ENCODE measurements at places on chromosomes 7 and 10.

DNA sequence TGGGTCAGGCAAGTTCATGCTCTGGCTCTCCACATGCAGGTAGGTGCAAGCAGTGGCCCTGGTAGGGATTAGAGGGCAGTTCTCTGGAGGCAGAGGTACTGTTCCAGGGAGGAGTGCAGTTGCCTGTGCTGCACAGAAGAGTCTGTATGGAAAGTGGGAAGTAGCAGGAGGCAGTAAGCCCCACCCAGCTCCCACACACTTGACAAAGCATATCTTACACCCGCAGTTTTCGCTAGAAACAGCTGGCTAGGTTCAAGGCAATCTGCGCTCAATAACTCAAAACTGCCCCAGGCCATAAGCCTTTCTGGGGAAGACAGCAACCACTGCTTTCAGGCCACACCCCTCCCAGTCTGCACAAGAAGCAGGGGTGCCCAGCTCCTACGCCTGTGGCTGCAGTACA is 33.1 kb upstream of the ARMC3 start:
- DNase-seq, result no peak

DNA sequence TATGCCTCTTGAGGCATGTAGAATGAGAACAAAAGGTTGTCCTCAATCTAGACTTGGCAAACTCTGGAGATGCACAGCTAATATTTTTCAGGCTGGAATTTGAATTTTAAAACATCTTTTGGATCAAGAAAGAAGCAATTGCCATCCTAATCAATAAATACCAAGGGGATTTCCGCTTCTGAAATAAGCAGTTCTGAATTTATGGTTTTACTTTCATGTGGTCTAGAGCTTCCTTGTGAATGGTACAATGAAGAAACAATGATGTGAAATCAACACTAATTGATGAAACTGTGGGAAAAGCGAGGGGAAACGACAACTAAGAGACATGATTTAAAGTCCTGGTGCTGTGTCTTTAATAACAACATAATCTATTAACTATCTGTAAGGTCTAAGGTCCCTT is 1202.7 kb downstream of the SORCS3 start:
- DNase-seq, result no peak

DNA sequence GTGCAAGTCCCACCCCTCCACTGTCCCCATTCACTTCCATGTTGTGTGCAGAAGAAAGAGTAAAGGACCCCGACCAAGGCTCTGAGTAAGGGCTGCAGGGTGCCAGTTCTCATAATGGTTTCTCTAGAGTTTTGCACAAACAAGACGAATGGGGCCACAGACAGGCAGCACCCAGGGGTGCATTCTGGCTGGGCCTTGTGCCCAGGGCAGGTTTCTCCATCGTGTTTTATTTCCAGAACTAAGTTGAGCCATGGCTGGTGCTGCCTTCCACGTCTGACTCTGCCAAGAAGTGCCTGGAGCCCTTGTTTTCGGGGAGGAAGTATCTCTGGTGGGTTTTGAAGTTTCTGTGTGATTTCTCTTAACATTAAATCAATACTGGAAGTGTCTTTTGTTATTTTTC is 95.0 kb upstream of the SDK1 start:
- no peak for DNase-seq

DNA sequence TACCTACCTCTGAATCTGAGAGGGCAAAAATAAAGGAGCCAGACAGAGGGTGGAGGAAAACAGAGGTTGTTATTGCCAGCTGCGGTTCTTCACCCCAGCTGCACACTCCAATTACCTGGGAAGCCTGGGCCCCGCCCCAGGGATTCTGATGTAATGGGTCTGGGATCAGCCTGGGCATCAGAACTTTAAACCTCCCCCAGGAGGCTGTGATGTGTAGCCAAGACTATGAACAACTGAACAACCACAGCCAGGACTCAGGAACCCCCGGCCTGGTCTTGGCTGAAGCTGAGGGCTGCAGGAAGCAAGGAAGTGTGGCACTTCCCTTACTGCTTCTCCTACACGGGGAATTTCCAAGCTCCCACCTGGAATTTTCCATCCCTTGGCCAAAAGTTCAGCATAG is 89.3 kb downstream of the HIP1 start:
- DNase-seq, result no peak

GRCh38 chr10:69866246-69866687 is 64.6 kb downstream of the COL13A1 start:
- DNase-seq, result no peak

GRCh38 chr10:10777723-10778122 is 239.9 kb upstream of the CELF2 start:
- DNase-seq, result no peak

DNA sequence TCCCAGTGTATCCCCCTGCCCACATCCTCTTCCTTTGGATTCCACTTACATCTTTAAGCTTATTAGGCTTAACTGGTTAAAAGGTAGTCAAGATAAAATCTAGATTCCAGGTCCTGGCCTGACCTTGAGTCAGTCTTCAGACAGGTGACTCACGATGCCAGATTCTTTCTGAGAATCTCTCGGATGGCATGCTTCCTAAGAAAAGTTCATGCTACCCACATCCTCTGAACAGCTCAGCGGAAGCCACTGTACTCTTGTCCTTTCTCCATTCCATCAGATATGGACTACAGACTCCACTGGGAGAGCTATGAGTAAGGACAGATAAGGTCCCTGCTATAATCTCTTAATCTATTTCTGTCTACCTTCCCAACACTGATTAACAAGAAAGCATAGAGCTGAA is 43.4 kb downstream of the DNMBP start:
- DNase-seq, result no peak

DNA sequence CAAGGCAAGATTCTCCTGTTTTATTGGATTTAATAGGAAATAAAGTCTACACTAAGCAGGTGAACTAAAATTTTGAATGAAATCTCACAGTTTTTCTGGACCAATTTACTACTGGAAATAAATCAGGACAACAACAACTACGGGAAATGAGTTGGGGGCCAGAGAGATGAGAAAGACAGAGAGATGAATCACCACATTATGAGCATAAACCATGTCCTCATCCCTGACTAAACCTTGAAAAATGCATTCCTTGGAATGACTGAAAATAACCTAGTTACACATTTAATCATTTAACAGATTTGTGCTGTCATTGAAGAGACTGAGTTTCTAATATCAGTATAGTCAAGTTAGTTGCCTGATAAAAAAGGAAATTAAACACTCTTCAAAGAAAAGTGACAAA is 608.4 kb upstream of the KCND2 start:
- no peak for DNase-seq

DNA sequence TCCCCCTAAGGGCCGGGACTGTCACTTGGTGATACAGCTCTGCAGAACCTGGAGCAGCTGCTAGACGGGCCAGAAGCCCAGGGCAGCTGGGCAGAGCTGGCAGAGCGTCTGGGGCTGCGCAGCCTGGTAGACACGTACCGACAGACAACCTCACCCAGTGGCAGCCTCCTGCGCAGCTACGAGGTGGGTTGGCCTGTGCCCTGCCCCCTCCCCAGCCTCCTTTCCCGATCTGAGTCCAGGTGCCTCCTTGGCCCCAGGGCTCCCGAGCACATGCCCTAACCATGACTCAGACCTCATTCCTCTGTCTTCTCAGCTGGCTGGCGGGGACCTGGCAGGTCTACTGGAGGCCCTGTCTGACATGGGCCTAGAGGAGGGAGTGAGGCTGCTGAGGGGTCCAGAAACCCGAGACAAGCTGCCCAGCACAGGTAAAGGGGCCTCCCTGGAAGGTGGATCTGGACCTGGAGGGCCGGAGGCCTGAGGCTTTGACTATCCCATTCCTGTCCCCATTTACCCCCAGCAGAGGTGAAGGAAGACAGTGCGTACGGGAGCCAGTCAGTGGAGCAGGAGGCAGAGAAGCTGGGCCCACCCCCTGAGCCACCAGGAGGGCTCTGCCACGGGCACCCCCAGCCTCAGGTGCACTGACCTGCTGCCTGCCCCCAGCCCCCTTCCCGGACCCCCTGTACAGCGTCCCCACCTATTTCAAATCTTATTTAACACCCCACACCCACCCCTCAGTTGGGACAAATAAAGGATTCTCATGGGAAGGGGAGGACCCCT is 6.4 kb downstream of the NFKB2 start:
- DNase-seq, result no peak

- no peak for DNase-seq
Measured at GRCh38 chr10:1461016-1461415, 276.3 kb downstream of the ADARB2 start.

DNA sequence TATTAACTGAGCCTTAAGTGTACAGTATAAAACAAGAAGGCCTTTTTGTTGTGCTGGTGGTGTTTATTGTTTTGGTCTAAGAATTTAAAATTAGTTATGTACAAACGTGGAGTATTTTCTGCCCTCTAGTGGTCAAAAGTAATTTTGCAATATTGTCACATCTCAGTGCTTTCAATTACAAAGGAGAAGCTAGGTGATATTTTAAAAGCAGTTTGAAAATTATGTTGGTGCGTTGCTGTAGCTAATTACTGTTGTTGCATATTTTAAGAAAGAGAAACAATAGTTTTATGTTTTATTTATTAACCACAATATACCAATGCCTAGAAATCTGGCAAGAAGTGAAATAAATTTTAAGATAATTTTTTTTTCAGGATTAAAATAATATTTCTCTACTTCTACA is 11.4 kb downstream of the NPVF start:
- no peak for DNase-seq

- DNase-seq, result no peak
Measured at GRCh38 chr7:157738066-157738460, 401.3 kb downstream of the DNAJB6 start.

GRCh38 chr10:6498771-6499170 is 81.3 kb downstream of the PRKCQ start:
- DNase-seq, result peak; percentile 32

DNA sequence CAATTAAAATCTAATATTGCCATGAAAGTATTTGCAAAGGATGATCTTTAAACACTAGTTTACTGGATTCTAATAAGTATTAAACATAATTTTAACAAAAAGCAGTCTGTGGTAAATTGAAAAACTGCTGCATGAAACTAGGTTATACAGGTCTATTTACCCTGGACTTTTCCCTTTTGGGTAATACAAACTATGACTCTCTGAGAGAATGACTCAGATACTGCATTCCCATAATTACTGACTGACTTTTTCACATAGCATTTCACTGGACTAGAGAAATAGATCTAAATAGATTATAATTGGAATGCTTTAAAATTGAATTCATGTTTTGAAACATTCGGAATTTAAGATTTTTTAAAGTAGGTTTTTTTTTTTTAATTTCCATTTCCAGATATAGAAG is 395.7 kb downstream of the THSD7A start:
- no peak for DNase-seq

GRCh38 chr7:23012908-23013714 is 819 bp downstream of the HYCC1 start:
- no peak for DNase-seq

DNA sequence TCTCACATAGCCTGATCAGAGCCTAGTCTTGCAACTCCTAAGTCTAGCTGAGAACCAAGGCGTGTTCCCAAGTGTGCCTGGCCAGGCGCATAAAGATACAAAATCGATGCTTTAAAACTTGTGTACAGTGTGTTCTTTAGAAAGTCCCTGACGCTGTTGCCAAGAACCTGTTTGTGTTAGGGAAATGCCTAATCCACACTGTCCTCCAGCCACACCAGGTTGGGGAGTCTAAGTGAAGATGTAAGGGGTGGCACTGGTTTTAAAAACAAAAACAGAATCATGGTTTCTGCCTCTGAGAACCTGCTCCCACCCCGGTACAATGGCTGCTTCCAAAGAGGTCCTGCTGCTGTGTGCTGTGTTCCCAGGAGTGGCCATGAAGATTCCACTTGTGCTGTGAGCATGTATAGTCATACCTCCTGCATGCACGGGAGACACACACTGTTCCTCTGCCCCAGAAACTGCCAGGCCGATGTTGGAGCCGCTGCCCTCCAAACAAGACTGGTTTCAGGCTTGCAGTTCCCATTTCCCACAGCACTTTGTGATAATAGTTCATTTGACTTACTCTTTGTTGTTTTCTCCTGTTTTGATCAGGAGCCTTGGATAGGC is 88.5 kb downstream of the CCNY start:
- DNase-seq, result no peak

GRCh38 chr7:1065585-1066241 is 21.4 kb downstream of the GPR146 start:
- DNase-seq, result peak; percentile 80

- DNase-seq, result no peak
Measured at GRCh38 chr10:76306856-76307255, 875.4 kb downstream of the LRMDA start.

GRCh38 chr7:137169282-137169698 is 174.2 kb downstream of the PTN start:
- DNase-seq, result no peak

GRCh38 chr7:5421714-5422395 is 1.8 kb downstream of the TNRC18 start:
- DNase-seq, result no peak

DNA sequence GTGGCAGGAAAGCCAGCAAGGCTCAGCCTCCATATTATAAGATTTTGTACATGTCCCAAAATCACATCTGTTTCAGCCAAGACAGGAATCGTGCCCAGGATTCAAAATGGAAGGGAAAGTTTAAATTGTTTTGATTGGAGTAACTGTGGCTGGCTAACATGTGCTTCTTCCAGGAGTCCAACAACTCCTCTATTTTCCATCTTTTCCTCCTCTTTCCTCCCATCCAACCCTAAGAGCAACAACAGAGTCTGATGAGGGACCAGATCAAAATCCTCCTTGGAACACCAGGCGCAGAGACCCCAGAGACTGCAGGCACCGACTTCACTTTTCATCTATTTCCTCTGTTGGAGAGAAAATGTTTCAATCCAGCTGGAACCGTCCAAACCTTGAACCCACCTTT is 36.0 kb upstream of the SVIL start:
- no peak for DNase-seq

GRCh38 chr10:86191166-86191565 is 175.4 kb downstream of the GRID1 start:
- no peak for DNase-seq

DNA sequence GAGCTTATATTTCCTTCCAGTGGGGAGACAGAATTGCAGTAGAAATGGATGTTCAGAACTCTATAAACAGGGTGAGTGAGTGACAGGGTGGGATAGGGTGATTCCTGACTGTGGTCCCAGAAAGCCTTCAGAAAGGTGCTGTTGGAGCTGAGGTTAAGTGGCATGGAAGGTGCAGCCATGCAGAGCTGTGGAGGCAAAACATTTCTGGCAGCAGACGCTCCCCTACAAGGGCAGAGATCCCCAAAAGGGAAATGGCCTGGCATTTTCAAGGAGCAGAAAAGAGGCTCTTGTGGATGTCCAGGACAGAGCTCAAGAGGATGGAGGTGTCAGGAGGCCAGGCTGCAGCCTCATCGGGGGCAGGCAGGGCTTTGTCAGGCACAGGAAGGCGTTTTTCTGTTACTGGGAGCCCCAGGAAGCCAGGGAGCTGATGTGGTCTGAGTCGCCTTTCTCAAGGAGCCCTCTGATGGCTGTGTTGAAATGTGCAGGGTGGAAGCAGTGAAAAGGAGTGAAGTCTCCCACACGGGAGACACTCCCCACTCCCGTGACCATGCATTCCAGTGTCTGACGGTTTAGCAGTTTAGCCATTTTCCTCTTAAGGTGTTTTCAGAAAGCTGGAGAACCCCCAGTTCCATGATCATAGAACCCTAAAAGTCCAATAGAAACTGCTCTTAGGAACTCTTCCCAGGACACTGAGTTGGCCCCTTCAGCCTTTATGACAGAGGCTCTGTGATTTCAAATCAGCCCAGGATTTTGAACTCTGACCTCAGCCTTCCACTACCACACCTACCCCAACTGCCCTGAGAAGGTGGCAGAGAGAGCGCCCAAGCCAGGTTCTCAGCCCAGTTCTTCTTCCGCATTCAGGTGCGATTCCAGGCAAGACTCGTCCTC is 96.2 kb downstream of the C10orf105 start:
- DNase-seq, result no peak

GRCh38 chr7:100835903-100836811 is 8.8 kb upstream of the EPHB4 start:
- no peak for DNase-seq

All from CD4-positive, alpha-beta T cell treated with Interleukin-15 for 1 hour (primary cell).